DMS153 (cell line): ENCODE measurements at places on chromosomes 7 and 10.

GRCh38 chr10:131888186-131888604, 12.6 kb upstream of the PPP2R2D start:
- no peak for DNase-seq

DNA sequence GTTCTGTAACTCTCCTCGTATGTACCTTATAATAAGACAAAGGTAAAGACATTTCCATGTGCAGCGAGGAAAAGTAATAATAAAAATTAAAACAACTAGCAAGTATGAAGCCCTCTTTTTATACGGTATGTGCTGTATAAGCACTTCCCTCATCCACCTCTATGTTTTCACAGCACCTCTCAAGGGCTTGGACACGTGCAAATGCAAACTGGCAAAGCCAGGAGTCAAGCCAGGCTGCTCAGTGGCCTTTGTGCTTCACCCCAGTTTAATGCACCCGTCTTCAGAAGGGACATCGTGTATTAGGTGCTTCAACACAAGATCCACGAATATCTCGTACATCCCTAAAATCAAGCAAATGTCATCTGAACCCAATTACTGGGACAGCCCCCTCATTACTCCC, 1.3 kb upstream of the DGKI start:
- no peak for DNase-seq

DNA sequence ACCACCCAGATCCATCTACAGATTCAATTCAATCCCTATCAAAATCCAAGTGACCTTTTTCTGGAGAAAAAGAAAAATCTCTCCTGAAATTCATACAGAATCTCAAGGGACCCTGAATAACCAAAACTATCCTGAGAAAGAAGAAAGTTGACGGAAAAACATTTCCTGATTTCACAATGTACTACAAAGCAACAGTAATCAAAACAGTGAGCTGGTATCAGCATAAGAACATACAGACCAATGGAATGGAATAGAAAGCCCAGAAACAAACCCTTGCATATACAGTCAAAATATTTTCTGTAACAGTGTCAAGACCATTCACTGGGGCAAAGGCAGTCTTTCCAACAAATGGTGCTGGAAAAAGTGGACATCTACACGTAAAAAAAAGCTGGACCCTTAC, 89.9 kb downstream of the JMJD1C start:
- DNase-seq = no peak

DNA sequence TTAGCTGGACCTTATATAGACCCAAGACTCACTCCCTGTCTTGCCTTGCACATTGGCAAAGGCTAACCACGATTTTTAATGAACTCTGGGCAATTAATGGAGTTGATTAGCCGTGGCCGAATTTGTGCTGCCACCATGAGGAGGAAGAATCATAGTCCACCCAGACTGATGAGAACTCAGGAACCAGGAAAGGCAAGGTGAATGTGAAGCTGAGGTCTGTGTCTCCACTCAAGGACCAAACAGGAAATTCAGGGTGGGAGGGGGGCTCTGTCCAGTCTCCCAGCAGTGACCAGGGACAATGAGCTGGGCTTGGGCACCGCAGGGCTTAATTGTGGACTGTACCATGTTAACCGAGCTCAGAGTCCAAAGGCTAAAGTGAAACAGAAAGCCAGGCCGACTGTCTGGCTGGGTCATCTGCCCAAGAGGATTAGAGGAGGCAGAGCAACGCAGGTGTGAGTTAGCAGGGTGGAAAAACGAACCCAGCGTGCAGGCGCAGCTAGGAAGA, 127.0 kb upstream of the JCAD start:
- DNase-seq = peak; percentile 8

DNA sequence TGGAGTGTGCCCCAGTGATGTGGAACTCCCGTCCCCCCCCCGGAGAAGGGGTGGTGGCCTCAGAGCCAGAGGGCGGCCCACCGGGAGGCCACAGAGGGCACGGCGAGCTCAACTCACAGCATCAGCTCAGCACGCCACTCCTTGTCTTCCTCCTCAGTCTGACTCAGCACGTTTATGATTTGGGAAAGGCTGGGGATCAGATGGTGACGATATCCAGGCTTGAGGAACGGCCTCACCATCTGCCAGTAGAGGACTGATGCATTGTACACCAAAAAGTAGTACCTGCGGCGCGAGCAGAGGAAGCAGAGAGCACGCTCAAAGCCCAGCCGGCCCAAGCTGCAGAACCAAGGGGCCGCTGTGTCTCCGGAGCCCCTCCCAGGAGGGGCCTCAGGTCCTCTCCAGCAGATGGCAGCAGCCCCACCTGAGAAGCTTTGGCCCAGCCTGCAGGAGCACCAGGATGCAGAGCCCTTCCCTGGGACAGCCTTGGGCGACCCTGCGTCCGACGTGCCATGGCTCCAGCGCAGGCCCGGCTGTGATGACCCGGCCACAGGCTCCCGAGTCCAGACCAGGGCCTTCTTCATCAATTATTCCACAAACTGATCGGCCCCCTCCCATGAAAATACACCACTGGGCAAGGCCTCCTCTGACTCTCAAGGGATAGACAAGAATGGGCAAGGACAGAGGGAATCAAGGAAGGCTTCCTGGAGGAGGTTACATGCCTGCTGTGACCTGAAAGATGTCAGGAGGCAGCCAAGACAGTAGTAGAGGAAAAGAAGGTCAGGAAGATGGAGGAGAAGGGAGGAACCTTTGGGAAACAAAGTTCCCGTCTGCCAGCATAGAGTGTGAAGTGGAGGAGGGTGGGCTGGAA, 3.7 kb downstream of the CFAP46 start:
- DNase-seq = no peak

DNA sequence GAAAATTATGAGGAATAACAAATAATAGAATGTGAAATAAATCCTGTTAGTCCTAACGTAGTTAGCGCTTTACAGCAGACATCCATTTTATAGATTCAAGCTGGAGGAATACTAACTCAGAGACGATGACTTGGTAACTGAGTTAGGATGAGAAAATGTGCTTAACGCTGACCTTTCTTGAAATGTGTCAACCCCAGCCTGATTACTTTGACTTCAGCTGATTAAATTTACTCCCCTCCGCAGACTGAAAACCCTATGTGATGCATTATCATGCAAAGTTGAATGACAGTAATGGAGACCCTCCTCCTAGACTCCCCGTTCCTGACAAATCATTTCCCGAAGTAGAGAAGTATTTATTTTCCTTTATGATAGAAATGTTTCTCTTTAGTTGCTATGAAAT, 54.5 kb downstream of the WDFY4 start:
- DNase-seq = no peak

DNA sequence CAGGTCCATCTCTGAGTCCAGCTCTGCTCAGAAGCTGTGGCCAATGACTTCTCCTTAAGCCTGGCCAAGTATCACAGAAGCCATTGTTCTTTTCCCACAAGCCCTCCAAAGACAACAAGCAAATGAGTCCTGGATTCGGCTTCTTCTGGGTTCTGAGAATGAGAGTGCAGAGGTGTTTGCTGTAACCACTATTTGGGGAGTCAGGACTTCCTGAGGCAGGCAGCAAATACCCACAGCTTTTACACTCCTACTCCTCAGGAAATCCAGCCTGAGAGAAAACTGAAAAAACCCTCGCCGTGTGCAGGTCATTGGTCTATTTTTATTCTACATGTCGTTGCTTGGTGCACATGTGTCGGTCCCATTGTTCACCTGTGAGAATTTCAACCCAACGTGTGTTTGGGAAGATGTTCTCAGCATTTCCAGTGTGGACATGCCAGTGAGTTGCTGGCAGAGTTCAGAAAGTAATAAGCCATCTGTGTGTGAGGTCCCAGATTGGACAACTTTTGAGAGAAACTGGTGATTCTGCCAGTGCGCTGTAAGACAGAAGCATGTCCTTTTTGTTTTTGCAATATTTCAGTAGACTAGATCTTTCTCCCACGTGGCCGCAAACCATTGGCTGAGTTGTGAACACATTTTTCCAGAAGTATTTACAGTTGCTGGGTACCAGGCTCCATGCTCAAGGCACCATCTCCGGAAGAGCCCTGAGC, 121.6 kb upstream of the LYZL2 start:
- DNase-seq = no peak

DNA sequence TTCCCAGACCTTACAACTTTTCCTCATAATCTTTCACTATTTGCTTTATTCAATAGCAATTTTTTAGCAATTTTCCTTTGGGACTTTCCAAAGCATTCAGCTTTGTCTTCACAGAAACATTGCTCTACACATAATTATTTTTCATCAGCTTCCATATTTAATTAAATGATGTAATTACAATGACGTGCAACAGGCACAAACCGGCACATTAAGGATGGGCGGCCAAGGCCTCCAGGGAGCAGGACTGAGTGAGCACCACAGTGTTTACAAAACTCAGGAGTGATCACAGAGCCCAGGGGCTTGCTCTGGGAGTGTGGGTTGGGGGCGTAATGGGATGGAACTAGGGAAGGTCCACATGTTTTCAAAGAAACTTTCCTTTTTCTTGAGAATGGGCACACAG, 69.8 kb downstream of the MAD1L1 start:
- peak; percentile 22 for DNase-seq

- no peak for DNase-seq
Measured at GRCh38 chr7:155405399-155406318, 52.3 kb upstream of the EN2 start.

DNA sequence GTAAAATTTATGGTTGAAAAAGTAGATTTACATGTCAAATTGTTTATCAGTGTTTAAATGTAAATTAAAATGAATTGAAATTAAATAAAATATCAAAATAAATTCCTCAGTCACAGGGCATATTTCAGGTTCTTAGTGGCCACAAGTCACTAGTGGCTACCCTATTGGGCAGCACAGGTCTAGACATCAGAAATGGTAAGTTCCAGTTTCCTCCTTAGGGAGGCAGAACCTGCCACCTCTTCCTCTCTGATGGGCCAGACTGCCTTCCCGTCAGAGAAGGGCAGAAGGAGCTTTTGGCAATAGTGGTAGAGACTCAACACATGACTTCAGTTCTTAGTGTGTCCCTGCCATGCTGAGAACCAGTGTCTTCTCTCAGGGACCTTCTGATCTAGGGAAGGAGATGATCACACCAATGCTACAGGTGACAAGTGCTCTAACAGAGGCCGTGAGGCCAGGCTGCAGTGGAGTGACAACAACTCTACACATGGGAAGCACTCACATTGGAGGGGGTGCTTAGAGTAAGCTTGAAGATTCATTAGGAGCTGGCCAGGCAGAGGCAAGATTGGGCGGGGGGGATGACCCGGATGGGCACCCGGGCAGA, 14.4 kb upstream of the PCBD1 start:
- DNase-seq = no peak

GRCh38 chr7:83655951-83656556, 7.1 kb upstream of the SEMA3E start:
- DNase-seq = peak; percentile 40

GRCh38 chr7:64907641-64908326, 4.7 kb downstream of the ZNF273 start:
- no peak for DNase-seq

GRCh38 chr7:12957487-12957886, 270.1 kb downstream of the ARL4A start:
- no peak for DNase-seq
